ENCODE measurements at places on chromosomes 6 and 20.
A peak's percentile ranks its signal among the peaks of the same experiment; 100 is the strongest.

DNA sequence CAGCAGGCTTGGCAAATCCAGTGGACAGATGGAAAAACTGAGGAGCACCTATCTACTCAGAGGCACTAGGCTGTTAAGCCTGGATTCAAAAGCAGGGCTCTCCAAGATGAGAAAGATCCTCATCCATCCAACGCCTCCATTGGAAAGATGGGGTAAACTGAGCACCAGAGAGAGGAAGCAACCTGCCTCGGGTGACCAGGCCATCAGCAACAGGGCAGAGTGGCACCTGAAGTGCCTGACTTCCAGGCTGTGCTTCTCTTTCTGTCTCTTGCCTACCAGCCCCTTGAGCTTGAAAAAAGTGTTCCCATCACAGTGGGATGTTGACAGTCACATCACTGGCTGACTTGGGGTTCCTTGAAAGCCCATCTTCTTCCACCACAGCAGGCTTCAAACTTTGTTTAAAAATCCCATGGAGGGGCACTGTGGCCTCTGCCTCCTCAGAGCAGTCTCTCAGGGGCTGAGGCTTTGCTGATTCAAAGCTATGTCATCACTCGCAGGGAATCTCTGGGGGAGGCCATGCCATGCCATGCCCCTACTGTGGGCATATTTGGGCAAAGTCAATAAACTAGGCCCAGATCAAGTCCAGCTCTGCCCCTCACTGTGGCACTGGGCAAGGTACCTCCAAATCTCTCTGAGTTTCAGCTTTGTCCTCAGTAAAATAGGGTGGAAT, 44.8 kb upstream of the TGM2 start:
- no peak for DNase-seq

- no peak for DNase-seq
These were observed 217.6 kb upstream of the PMEPA1 start for GRCh38 chr20:57927376-57927775.

DNA sequence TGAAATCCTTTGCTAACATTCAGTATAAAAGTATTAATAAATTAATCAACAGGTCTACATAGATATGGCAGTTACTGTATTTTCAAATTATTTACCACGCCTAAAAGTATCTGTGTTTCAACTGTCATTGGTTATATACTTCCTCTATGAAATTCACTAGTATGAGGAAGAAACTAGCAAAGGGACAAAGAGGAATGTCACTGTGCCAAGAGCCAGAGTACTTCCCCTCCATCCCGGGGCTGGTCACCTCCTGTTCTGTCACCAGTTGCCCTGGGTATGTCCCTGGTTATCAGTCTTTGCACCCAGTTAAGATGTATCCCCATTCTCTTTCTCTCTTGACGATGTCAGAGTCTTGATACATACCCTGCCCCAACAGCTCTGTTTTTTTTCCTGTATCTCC, 476.8 kb upstream of the SOX4 start:
- DNase-seq = no peak

- no peak for DNase-seq
These were observed 190.8 kb downstream of the TENT5A start for GRCh38 chr6:81561731-81562130.

DNA sequence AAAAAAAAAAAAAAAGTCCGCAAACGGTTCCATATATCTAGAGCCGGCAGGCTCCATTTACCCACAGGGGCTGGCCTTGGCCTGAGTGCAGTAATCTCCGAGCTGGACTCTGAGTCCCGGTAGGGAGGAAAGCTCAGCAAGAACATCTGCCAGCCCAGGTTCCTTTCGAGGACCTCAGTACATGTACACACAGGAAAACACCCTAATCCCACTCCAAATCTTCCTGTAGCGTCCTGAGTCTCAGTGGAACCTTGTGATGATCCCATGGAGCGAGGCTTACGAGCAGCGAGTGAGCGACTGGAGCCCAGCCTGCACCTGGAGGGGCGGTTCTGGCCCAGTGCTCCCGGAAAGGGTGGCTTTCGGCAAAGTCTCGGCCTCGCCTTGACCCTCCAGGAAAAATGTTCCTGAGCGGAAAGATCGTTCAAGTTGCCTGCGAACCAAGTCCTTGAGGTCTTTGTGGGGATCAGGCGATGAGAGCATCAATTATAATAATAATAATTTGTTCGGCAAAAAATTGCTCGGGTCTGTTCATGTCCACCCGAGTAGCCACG, 32.1 kb downstream of the PRSS16 start:
- DNase-seq = no peak

DNA sequence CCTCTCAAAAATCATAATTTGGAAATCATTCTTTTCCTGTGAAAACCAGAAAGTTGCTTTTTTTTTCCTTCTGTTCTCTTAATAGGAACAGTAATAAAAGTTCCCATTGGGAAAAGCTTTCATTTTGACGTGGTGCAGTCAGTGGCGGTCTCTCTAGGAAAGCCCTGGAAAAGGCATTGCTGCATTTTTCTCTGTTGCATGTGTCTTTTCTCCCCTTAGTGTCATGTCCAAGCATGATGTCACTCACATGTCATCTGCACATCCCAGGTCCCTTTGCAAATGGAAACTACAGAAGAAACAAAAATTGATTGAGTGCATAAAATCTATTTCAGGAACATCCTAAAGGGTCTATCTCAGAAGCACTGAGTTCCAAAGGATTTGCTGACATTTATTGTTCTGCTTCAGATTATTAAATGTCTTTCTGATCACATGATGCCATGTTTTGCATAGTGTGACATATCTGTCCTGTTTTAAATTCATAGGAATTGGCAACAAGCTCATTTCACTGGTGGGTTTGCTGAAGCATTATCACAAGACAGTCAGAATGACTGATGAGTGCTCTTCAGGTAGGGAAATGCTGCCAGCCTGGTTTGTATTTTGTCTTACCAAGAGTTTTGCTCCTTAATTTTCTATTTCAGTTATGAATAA, 208.7 kb downstream of the SOX4 start:
- no peak for DNase-seq

- DNase-seq = peak; percentile 79
These were observed 2.5 kb downstream of the IP6K3 start for GRCh38 chr6:33744001-33744848.

- DNase-seq = no peak
These were observed 114.4 kb downstream of the ADGRG6 start for GRCh38 chr6:142416179-142416578.

DNA sequence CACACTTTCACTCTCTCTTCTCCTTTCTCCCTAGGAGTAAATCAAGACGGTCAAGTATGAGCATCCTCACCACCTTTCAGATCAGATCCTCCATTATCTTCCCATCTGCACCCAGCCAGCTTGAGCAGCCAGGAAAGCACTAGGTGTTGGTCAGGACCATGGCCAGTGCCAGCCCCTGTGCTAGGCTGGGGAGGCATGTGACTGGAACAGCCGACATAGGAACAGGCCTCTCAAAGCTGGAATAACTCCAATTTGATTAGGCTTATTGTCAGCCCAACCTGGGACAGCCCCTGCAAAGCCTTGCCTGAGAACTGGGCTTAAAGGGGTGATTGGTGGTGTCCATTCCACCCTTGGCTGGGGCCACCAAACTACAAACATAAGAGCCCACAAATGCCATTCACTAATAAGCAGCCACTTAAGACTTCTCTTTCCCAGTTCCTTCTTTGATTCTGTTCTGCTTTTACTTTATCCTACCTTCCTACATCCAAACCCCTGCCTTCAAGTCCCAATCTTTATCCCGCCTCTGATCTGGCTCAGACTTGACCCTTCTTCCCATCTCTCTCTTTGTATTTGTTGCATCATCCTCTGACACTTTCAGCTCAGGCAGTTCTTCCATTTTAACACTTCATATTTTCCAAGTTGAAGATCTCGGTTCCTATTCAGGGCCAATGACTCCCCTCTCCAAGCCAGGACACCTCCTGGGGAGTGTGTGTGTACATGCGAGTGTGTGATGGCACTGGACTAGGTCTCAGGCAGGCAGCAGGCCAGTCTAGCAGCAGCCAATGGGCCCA, 4.5 kb upstream of the TREM2 start:
- peak; percentile 14 for DNase-seq

DNA sequence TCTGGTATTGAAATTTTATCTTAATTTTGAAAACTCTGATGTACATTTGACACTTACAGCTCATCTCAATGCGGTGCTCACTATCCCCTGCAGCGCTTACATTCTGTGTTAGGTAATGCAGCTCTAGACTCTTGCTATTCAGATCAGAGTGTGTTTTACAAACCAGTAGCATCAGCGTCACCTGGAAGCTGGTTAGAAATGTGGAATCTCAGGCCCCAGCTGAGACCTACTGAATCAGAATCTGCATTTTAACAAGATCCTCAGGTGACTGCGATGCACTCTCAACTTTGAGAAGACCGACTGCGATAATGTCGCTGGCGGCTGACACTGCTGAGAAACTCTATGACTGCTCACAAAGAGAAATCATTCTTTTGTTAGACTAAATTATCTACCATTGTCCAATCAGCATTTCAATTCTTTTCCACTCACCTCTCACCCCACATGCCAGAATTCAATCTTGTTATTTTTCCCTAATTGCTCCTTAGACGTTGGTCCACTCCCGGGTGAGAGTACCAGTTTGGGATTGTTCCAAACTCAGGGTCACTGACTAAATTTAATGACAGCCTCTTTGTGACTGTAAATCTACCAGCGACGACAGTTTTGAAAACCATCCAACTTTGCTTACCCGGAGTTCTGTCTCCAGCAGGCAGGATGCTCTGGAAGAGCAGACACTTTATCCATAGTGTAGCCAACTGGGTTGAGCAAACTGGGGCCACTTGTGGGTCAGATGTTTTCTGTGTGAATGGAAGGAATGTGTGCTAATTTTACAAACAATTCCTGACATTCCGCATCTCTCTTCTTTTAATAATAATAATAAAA, 140.1 kb upstream of the BTBD3 start:
- no peak for DNase-seq

DNA sequence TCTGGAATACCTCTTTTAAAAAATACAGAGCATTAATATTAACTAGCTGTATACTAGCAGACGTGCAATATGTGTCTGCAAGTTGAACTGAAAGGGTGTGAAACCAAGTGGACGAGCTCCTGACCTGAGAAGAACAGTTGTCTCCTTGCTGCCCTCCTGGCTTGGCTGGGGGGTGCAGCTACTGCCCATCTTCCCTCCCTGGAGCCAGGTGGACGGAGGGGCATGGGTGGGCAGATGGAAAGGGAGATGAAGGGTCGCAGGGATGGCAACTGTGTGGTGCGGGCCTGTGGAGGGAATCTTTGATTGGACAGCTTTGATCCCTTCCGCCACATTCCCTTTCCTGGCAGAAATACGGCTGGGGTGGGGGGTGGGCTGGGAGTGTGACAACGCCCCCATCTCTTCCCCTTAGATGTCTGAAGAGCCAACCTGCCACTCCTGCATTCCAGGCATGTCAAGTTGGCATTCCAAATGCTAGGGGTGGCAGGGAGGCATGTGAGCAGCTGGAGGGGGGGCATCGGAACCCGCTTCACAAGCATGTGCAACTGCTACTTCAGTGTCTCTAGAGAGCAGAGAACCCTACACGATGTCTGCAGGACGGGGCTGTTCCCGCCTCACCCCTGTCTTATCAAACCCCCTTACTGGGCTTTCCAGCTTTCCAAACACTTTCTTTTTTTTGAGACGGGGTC, 37.3 kb downstream of the SRSF3 start:
- DNase-seq = no peak

DNA sequence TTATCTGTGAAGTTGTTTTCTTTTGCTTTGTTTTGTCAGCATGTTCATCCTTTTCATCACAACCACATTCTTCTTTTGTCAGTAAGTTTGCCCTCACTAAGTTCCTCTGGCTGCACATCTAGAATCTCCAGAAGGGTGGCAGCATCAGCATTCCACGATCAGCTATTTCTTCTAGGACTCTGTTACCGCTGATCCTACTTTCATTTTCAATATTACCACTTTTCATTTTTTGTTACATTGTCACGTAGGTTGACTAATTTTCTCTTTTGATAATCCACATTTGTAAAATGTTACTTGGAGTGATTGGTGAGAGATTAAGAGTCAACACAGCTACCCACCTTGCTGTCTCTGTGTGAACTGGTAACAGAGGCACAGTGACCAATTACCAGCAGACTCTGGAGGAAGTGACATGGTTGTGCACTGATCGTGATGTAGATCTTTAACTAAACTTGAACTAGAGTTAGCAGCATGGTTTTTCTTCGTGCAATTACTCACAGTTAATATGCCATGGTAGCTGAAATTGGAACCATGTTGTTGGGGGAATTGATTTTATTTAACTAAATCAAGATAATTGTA, 307.9 kb upstream of the SLC35B3 start:
- no peak for DNase-seq

GRCh38 chr6:32413427-32414047, 6.6 kb upstream of the BTNL2 start:
- peak; percentile 86 for DNase-seq

DNA sequence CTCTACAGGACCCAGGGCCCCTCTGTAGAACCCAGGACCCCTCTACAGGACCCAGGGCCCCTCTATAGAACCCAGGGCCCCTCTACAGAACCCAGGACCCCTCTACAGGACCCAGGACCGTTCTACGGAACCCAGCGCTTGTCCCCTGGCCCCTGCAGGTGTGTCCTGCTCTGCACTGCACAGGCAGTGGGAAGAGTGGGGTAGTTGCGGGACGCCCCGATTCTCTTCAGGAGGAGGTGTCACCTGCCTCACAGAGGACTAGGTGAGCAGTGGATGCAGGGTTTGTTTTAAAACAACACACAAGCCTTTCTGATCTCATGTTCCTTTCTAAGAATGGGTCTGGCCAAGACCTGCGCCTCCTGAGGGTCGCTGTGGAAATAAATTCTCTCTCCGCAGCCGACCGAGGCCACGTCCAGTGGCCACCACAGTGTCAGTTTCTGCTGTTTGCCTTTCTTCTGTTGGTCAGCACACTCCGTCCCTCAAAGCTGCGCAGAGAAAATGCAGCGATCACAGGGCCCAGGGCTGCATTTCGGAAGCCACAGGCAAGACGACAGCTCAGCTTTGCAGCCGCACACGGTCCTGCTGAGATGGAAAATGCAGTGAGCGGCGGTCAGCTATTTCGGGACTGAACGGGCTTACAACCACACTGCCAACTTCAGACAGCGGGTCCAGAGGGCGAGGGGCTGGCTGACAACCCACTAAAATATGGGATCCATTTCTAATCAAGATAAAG, 135.2 kb downstream of the DLL1 start:
- no peak for DNase-seq

DNA sequence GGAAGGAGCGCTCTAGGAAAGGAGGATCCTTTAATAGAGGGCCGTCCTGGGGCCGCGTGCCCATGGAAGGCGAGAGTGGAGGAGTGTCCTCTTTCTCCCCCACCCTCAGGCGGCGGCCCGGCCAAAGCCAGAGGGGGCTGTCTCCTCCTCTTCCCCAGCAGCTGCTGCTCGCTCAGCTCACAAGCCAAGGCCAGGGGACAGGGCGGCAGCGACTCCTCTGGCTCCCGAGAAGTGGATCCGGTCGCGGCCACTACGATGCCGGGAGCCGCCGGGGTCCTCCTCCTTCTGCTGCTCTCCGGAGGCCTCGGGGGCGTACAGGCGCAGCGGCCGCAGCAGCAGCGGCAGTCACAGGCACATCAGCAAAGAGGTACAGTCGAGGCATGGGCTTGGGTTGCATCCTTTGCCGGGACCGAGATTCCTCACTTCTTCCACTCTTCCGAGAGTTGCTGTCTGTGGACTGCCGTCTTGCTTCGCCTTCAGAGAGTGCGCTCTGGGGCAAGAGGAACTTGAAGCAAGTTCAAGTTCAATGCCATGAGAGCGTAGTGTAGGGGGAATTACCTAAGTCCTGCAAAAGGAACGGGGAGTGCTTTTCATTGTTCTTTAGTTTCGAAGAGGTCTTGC, at the start of gene LAMA2:
TSS of gene LAMA2 (plus strand) at position 148 of the 621 bp plus-strand sequence. CDS start at position 256, 108 bp downstream.
- peak; percentile 63 for DNase-seq

- DNase-seq = no peak
These were observed 535 bp upstream of the ABCF1 start for GRCh38 chr6:30570740-30571074.
